ENCODE measurements at places on chromosomes 3 and 15.
A peak's percentile ranks its signal among the peaks of the same experiment; 100 is the strongest.

- no peak for DNase-seq
Observed at GRCh38 chr15:70253461-70254156, 155.9 kb upstream of the TLE3 start.

DNA sequence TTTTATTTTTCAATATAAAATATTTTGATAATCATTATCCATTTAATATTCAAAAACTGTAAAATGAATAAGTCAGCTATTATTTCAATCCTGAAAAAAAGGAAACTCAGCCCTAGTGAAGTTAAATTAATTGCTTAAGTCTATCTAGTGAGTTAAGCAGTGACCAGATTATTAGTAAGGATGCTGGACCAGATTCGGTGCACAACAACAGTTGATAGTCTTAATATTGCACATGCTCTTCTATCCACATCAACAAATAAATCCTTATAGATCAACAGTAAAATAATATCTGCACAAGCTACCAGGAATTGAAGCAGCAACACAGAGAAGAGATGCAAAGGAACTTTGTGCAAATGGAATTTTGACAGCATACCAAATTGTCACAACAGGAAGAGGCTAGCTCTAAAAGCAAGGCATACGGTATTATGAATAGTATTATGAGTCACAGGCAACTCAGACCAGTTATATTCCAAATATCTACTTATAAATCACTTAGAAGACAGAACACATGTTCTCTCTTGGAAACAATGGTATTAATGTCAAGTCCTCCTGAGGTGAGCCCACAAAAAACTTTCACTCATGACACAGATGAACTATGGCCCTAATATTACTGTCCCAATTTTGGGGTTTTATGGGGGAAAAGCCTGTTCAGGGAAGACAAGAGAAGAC, 24.9 kb downstream of the VPS13C start:
- no peak for DNase-seq

DNA sequence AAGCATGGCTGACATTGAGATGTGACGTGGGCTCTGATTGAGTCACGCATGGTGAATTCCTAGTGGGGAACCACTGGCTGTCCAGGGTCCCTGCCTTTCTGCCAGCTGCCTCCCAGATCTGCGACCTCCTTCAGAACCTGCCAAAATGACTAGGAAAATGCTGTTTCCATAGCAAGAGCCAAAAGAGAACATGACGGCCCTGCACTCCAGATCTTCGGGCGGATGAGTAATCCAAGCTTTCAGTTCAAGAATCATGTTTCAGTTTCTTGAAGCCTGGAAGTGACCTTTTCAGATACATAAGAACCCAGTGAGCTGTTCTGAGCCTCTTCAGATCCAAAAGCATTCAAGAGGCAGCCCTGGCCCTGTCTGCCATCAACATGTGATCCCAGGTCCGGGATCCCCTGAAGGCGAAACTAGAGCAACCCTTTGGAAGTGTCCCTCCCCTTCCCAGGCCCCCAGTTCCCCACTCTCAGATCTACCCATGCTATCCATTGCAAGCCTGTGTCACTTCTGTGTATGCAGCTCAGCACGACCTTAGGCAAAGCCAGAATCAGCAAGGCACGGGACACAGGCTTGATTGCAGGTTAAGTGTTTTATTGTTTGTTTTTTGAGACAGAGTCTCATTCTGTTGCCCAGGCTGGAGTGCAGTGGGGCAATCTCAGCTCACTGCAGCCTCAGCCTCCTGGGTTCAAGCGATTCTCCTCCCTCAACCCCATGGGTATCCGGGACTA, 19.7 kb downstream of the ANKRD63 start:
- DNase-seq = peak; percentile 70

DNA sequence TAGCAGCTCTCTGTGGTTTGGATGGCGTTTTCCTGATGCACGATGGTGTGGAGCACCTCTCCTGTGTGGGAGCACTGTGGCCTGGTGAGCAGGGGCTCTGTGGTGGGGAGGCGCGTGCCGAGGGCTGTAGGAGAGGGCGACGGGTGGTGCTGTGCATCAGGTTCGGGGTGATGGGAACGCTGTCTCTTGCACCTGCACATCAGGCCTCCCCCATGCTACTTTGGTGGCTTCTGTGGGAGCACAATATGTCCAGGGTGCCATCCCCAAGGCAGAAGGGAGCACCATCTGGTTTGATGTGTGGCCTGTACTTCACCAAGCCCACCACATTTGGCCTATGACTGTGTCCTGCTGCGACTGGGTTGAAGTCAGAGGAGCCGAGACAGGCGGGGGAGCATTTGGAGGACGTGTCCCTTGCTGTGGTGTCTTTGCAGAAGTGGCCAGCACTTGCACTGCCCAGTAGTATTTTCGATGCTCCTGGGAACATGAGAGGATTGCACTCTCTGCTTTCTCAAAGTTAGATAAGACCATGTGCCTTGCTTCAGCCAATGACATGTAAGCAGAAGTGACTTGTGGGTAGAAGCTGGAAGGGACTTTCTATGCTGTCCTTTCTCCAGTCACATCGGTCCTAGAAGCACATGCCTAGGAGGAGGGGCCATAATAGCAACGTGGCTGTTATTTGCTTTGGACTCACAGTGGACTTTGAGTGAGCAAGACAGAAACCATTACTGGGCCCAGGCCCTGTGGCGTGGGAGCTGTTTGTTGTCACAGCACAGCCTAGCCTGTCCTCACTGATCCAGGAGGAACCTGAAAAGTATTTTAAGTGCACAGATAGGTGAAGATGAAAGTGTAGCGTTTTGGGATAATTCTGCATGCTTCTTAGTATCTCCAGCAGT, 72.1 kb downstream of the APBA2 start:
- no peak for DNase-seq

DNA sequence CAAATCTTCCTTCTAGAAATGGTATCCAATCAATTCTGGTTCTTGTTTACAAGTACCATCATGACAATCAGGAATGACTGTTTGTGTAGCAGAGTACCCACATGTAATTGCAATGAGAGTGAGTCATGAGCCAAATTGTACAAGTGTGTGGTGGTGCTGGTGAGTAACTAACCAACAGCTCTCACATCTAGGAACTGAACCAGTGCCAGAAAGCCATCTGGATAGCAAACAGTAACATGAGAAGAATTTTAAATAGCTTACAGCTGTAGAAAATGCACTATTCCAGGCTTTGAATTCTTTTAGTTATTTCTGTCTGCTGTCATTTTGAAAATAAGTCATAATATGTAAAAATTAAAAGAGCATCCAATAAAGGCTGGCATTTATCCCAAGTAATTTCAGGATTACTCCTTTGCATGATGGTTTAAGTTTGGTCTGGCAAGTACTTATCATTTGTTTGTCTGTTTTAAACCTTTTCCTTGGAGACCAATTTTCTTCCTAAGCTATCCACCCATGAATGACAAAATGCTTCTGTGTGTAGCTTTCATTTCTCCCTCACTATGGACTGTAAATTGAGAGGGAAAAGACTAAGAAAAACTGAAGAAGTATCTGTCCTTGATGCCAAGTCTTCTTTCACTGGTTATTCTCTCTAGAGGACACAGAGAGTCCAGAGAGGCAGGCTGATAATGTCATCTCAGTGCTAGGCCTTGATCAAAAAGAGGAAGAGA, 60.0 kb downstream of the PIK3CB start:
- peak; percentile 88 for DNase-seq

DNA sequence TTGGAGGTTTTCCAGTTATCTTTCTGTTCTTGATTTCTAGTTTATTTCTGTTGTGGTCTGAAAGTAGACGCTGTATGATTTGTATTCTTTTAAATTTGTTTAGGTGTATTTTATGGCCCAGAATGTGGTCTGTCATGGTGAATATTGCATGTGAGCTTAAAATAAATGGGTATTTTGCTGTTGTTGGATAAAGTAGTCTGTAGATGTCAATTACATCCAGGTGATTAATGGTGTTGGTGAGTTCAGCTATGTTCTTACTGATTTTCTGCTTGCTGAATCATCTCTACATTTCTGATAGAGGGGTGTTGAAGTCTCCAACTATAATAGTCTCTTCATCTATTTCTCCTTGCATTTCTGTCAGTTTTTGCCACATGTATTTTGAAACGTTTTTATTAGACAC, 383.3 kb upstream of the SGO1 start:
- DNase-seq = no peak

DNA sequence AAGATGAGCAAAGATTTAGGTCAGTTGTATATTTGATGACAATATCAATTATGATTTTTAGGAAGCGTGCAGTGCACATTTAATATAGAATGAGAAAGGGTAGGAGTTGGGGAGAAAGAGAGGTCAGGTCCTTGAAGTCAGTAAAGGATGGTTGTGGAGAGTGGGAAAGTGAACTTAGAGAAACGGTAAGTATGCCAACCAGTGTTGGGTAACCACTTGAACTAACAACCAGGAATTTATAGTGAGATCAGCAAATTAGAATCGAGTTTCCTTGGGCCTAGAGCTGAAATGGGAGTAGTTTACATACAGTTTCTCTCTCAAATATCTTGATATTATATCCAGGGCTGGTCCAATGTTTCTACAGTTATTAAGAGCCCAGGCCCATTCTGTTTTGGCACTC, 188.5 kb upstream of the RBMS3 start:
- DNase-seq = no peak

GRCh38 chr15:42404461-42405235, 45.3 kb downstream of the CAPN3 start:
- no peak for DNase-seq

DNA sequence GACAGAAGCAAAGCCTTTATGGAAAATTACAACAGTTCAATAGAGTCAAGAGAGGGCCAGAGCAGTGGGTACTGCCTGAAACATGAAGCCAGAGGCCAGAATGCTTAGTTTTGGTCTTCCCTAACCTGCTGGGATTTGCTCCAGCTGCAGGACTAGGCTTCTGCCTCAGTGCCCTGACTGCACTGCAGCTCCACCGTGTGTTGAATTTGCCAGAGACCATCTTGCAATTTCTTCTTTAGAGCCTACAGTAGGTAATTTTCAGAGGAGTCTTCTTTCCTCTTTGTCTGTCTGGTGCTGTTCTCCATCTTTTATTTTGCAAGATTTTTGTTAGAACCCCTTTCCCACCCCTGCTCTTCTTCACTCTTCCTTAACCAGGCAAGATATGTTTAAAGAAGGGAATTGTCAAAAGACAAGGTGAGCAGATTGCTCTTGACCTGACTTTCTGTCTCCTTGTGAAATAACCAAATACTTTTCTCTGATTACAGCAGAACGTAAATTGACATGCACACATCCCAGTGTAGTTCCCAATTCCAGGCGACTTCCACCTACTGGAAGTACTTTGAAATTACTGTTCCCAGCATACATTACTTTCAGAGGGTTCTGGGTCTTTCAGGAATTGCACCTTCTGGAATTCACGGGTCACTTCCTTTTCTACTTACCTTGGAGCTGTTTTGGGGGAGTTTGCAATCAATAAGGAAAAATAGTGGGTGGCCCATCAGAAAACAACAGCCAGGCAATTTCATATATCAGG, 161.2 kb downstream of the MINAR1 start:
- no peak for DNase-seq

DNA sequence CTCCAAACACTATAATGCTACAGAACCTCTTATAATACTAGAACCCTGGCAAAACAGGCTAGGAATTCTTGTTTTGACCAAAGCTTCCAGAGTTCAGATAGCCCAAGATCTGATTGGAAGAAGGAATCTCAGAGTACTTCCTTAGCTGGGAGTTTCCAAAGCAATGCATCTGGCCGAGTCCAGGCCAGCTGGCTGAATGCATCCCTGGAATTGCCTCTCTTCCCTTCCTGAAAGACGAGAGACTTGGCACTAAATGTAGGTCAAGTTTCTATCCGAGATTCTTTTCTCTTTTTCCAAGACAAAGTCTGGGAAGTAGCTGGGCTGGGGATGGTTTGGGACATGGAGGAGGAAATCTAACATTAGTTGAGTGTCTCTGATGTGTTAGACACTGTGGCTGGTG, 68.7 kb upstream of the ADPGK start:
- DNase-seq = no peak

- DNase-seq = peak; percentile 14
Observed at GRCh38 chr3:128950223-128950938, 43.5 kb downstream of the CFAP92 start.

All from suppressor macrophage treated with lipopolysaccharide for 4 hours (primary cell).